ENCODE measurements at places on chromosomes 4 and X.

DNA sequence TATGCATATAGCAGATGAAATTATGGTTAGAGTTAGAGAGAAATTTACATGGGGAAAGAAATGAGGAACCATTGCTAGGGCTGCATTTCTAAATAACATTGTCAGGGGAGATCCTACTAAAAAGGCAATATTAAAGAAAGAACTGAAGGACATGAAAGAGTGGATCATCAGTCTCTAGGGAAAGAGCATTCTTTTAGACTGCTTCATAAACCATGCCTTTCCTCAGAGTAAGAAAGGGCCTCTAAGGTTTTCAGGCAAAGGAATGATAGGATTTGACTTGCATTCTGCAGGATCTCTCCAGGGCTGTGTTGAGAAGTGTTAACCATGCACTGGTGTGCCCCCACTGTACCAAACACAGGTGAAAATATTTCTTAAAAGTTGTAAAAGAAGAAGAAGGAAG is 385.4 kb upstream of the MAD2L1 start:
- DNase-seq: no peak

DNA sequence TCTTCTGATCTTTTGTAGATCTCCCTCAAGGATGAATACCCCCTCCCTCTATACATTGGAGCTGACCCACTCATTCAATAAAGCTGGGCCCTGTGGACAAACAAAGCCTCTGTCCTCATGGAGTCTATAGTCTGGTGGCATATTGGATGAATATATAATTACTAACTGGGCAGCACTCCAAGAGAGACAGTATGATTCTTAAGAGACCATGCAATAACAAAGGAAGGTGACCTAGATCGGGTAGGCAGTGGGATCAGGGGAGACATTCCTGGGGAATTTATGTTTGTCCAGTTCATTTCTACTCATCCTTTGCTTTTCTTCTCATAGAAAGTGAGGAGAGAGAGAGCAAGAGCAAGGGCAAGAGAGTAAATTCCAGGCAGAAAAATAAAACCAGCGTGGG is 23.5 kb upstream of the CXCL13 start:
- DNase-seq: no peak

- no peak for DNase-seq
These were observed 406.7 kb downstream of the MAPK10 start for GRCh38 chr4:85952972-85953650.

DNA sequence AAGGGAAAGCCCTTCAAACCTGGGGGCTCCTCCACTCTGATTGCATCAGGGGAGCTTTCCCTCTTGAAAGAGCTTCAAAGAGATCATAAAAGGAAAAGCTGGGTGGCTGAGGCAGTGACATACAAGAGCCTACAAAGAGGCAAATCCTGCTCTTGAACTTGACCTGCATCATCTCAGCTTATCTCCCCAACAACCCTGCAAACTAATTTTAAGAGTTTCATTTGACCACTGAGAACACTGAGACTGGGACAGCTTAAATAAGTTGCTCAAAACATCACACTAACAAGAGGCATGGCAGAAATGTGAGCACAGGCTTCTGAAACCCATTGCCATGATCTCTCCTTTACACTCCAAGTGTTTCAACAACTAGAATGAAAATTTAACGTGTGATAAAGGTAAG is 101.6 kb upstream of the PPARGC1A start:
- no peak for DNase-seq

GRCh38 chr4:169791527-169792156 is 33.9 kb upstream of the HPF1 start:
- no peak for DNase-seq

DNA sequence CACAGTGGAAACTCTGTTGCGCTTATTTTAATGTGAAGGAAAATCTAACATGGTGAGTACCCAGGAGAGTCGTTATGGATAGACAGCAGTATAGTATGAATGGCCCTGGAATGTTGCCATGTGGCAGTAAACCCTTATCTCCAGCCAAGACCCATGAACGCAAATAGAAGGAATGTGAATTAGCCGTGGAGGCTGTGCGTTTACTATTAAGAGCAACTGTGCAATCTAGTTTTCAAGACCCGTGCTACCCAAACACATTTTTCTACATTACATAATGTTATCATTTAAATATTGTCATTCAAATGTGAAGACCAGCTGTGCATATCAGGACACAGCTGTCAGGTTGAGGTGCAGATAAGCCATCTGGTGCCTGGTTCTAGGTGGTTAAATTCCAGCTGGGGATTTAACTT is 13.3 kb upstream of the AGA start:
- no peak for DNase-seq

DNA sequence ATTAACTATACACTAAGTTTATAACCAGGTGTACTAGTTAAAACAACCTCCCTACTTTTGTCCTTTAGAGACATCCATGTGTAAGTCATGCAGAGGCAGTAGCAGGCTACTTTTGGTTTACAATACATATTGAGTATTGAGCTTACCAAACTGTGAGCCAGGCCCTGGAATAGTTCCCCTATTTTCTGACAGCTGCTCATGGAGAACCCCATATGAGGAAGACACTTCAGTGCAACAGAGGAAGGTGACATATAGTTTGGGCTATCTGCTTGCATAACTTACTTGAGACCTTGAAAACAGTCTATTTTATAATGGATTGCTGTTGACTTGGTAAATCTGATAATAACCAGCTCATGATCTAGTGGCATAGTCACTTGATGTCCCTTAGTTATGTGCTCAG is 190.5 kb downstream of the SH3BGRL start:
- no peak for DNase-seq

GRCh38 chr4:41218703-41219102 is 4.4 kb upstream of the APBB2 start:
- no peak for DNase-seq

DNA sequence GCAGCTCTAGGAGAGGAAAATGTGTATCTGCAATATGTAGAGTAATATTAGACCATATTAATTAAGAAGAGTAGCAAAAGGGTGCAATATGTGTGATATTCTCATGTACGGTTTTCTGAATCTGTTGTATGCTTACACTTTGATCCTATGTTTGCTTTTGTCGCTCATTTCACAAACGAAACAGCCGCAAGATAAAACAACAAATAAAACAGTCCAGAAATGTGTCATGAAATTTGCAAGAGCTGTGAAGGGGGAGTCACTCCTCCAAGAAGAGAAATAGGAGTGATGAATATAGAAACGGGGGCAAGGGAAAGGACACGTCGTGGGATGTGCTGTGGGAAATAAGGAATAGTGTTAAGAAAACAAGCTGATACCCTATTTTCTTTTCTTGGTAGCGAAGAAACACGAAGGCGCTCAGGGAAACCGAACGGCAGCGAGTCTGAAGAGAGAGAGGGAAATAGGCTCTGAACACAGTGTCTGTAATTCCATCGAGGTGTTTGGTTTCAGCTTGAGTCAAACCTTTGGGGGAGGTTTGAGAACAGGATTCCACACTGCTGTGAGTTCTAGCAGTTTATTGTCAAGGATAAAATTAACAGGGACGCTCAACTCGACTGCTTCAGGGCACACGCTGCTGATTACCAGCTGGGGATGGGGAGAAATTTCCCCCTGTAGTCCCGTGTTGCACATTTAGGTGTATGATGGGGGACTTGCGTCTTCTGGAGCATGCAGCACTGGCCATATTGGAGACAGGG is 595.6 kb upstream of the TENM3 start:
- DNase-seq: no peak
